Activated CD4-positive, CD25-positive, alpha-beta regulatory T cell treated with anti-CD3 and anti-CD28 coated beads, Interleukin-2, amount 50 U/mL, for 24 hours (primary cell): ENCODE measurements at places on chromosomes 1 and 21.

DNA sequence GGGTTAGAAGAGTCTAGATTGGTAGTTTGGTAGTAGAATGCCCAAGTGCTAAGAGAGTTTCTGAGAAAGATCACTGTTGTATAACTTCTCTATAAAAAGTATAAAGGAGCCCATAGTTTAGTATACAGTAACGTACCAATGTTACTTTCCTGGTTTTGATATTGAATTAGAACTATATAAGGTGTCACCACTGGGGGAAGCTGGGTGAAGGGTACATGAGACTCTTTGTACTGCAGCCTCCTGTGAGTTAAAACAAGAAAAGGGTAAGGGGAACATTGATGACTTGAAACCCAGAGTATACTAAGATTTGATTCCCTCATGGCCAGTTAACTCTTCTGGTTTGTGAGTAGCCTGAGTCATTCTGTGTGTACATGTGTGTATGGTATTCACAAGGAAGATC is 129.8 kb downstream of the RPS6KC1 start:
- ATAC-seq = no peak

DNA sequence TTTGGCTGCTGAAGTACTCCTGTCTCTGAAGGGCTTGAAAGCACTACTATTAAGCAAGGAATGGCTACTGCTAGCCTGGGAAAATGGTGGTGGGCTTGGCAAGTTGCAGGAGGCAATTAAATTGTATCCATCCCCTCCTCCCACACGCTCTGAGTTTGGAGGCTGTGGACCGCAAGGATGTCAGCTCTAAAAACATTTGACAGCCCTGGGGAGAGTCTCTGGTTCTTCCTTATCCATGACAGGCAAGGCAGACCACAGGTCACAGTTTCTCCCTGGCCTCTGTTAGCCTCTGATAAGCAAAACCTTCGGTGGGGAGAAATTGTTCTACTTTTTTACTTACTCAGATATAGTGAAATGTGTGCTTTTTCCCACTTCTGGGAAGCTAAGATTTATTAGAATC is 46.6 kb downstream of the S1PR1 start:
- ATAC-seq = no peak

GRCh38 chr1:41733725-41734124 is 185.0 kb downstream of the HIVEP3 start:
- no peak for ATAC-seq

- ATAC-seq = no peak
Observed at GRCh38 chr1:30376054-30376697, 347.2 kb downstream of the MATN1 start.

GRCh38 chr1:248843687-248844086 is 5.7 kb downstream of the ZNF672 start:
- no peak for ATAC-seq

GRCh38 chr1:178126741-178127185 is 32.9 kb downstream of the RASAL2 start:
- ATAC-seq = peak; percentile 21

DNA sequence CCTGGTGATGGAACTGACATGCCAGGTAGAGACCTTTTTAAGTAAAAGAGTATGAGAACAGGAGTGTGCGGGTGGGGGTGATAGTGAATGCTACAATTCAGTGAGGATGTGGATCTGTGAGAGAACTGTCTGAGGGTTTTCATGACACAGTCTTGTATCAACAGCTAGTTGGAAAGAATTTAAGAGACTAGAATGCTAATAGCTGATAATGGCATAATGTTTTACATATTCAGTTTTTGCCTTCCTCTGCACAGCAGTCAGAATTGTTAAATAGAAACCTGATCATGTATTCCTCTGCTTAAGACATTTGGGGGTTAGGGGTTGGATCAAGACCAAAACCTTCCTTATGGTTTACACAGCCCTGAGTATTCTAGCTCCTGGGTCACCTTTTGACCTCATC is 152.8 kb upstream of the ZRANB2 start:
- no peak for ATAC-seq

DNA sequence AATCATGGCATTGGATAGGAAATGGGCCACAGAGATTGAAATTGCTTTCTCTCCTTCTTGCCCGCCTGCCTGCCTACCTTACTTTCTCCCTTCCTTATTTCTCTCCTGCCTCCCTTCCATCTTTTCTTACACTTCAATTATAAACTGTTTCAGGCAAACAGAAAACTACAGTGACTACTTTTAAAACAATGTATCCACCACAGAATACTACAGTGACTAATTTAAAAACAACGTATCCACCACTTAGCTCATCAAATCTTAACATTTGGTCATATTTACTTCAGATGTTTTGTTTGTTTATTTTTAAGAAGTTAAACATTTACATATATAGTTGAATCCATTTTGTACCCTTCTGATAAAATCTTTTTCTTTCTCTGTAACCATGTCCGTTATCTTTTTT is 54.4 kb downstream of the SNRPE start:
- ATAC-seq = no peak

DNA sequence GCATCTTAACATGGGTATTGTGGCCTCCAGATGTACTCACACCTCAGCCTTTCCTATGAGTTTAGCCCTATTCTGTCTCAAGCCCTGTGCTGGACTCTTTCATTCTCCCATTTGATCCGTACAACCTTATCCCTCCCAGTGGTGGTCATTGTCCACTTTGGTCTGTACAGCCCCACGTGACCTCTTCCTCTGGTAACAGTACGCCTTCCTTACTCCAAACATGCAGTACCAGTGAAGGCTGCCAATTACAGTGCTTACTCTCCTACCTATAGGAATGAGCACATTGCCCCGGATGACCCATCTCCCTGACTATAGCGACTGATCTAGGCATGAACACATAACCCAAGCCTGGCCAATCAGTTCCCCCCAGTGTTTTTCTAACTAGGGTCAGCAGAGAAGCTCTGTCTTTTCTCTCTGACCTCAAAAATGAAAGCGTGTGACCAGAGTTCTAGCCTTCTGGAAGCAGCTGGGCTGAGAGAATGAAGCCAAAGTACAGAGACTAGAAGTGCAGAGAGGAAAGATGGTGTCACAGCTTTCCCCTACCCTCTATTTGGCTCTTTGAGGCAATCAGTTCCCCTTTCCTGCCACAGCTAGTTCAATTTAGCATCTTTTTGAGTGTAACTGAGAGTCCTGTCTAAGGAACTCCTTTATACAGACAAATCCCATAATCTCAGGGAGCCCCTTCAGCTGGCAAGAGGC is 9.9 kb upstream of the QSOX1 start:
- ATAC-seq = no peak

DNA sequence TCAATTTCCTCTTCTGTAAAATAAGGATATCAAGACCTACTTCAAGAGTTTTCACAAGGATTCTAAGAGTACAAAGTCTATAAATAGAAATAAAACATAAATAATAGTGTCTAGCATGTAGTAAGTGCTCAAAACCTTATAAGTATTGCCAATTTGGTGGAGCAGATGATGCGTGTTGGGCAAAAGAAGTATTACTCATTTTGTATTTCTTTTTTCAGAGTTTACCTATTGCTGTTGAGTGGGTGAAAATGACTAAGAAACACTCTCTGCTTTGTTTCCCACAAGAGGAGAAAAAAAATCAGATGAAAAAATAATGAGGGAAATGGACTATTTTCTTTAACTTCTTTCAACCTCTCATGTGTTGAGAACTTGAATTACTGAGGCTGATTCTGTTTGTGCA is 103.3 kb upstream of the KCNK2 start:
- no peak for ATAC-seq

GRCh38 chr1:205077934-205078311 is 6.3 kb downstream of the TMEM81 start:
- ATAC-seq = no peak

DNA sequence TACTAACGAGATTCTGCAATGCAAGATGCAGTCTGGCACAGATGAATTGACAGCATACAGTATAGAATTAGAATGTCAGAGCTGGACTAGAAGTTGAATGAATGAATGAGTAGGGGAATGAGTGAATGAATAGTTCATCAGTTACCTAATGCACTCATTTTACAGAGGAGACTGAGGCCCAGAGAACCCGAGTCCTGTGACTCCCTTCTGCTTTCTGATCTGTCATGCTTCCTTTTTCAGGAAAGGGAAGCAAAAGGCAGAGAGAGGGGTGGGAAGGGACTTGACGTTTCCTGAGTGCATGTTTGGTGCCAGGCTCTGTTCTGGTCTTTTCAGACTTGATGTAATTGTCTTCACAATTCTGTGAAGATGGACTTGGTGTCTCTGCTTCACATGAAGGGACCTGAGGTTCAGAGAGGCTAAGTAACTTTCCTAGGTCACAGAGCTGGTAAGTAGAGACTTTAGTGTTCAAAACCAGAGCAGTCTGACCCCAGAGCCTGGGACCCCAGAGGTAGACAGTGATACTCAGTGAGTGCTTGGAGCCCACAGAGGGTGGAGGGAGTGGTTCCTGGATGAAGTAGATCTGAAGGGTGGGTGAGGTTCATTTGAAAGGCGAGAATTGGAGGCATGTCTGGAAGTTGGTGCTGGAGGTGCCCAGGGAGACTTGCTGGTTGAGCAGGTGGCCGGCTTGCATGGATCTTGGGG is 8.0 kb upstream of the MEX3A start:
- ATAC-seq = no peak

DNA sequence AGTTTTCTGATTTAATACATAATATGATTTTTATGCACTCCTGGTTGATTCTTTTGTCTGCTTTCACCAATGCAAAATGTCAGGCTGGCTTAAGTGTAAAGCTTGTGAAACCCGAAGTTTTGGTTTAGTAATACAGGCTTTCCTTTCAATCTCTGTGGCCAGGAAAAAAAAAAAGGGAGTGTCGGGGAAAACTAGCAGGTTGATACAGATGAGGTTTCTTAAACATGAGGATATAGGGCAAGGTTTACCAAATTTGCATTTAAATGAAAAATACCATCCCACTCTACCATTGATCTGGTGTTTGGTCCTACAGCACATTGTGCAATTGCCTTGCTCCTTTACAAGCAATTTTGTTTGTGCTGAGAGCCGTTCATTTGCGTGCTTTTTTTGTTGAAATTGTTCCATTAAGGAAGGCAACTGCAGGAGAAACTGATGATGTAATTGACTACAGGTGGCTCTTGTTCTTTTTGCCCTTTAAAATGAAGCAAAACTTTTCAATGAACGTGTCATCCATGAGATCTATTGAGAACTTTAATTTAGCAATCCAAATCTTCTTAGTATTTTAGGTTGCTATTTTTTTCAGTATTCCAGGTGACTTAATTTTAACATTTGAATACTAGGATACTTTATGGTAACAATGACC is 22.7 kb downstream of the CLIC6 start:
- ATAC-seq = no peak

DNA sequence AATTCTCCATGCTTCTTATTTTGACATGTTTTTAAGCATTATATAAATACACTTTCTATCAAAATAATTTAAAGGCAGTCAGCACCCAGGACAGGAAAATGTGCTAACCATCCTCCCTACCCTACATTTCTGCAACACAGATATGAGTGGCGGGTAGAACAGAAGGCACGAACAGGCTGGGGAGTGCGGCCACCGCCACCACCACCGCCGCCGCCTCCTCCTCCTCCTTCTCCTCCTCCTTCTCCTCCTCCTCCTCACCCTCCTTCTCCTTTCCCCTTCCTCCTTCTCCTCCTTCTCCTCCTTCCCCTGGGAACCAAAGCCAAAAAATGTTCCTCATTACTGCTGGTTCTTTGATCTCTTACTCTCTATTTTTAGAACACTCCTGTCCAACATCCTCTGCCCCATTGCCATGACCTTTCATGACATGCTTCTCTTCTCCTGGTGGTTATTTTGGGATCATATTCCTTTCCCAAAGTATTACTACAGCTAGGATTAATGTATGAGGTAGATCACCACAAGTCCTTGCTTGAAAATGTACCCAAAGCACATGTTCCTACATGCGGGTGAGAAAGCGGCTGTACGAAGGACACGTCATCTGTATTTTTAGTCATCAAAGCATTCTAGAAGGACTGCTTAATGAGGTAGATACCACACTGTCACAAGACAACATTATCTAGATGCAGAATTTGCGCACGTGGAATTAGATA is 24.5 kb upstream of the CCN1 start:
- no peak for ATAC-seq

- ATAC-seq = no peak
Observed at GRCh38 chr1:119298687-119299303, 69.8 kb upstream of the HAO2 start.

- ATAC-seq = no peak
Observed at GRCh38 chr1:185059950-185060571, 14.7 kb downstream of the RNF2 start.

- ATAC-seq = no peak
Observed at GRCh38 chr1:231334079-231334666, 3.5 kb downstream of the EXOC8 start.

DNA sequence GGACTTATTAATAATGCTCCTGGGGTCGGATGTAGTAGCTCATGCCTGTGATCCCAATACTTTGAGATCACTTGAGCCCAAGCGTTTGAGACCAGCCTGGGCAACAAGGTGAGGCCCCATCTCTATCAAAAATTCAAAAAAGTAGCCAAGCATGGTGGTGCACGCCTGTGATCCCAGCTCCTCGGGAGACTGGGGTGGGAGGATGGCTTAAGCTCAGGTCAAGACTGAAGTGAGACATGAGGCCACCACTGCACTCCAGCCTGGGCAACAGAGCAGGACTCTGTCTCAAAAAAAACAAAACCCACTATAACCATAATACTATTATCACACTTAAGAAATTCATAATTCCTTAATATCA is 1.6 kb upstream of the DEGS1 start:
- no peak for ATAC-seq

DNA sequence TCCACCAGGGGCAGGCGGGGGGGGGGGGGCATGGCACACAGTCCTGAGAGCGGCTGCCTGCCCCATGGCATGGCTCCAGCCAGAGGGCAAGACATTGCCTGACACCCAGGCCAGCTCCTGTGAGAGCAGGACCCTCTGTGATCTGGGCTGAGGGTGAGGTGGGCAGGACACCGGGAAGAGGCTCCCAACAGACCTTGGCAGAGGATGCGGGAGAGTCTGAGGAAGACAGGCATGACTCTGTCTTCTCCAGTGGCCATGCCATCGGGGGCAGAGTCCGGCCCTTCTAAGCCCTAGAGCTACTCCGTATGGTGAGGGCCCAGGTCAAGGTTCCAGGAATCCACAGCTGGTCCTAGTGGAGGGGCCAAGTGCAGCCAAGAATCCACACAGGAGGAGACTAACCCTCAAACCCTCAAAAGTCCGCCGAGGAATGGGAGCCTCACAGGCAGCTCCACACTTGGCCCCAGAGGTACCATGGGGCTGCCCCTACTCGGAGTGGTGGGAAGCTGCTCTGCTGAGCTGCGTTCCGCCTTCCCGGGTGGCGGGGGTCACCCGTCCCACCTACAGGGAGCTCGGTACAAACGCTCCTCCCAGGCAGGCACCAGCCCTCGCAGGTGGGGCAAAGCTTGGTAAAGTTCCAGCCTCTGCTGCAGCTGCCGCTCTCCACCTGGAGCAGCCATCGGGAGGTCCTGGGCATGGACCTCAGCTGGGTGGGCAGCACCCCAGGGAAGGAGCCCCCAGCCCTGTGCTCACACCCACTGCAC is 6.5 kb downstream of the ACTRT2 start:
- no peak for ATAC-seq

- ATAC-seq = no peak
Observed at GRCh38 chr1:82466416-82466815, 665.7 kb downstream of the ADGRL2 start.

GRCh38 chr1:32894681-32895080 is 6.5 kb downstream of the TMEM54 start:
- ATAC-seq = no peak
